ENCODE measurements at places on chromosomes 11 and 22. TPM values are rescaled to one million over a fixed set of nuclear protein-coding genes. Genes with fewer than 3 reads are reported as not detected.

Gene HBB
- 1,146 TPM for total RNA-seq

Gene LRRC74B
- 2.6 TPM for total RNA-seq

Gene ACRV1
- total RNA-seq = not detected

Gene SNRPD3
- 113 TPM for total RNA-seq

Gene MS4A3
- not detected for total RNA-seq

- peaks cover 15% of the 10 kb centered on the region for H3K4me1 ChIP-seq
- no peak overlapping the region for H3K4me3 ChIP-seq
- no peaks in the 10 kb centered on the region for H3K27me3 ChIP-seq
- no peak overlapping the region for H3K27ac ChIP-seq
- H3K36me3 ChIP-seq = peaks cover 49% of the 10 kb centered on the region
- DNase-seq = no peak
Measured at GRCh38 chr11:19935507-19935906, 222.9 kb downstream of the NAV2 start.

DNA sequence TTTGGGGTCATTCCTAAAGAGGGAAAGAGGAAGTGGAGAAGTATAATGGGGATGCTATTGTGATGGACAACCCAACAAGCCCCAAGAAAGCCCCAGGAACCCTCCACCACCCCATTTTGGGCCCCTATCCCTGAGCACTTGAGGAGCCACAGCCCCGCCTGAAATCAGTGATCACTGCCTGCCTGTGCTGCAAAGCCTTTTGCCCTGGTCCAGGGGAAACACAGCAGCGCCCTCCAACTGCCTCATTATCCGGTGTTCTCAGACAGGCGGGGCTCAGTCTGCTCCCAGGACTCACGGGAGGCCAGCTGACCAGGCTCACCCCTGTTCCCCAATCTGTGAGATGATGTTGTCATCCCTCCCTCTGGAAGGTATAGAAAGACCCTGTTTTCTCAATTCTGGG is 44.7 kb upstream of the TTC12 start:
- no peak overlapping the region for H3K27ac ChIP-seq
- peaks cover 2% of the 10 kb centered on the region for H3K36me3 ChIP-seq
- no peaks in the 10 kb centered on the region for H3K4me1 ChIP-seq
- DNase-seq = no peak
- no peak overlapping the region for H3K4me3 ChIP-seq
- H3K27me3 ChIP-seq = no peaks in the 10 kb centered on the region

- no peak for DNase-seq
- H3K36me3 ChIP-seq = no peaks in the 10 kb centered on the region
- H3K4me3 ChIP-seq = no peak overlapping the region
- no peaks in the 10 kb centered on the region for H3K27me3 ChIP-seq
Measured at GRCh38 chr11:21653951-21654421, 538.9 kb upstream of the ANO5 start.

DNA sequence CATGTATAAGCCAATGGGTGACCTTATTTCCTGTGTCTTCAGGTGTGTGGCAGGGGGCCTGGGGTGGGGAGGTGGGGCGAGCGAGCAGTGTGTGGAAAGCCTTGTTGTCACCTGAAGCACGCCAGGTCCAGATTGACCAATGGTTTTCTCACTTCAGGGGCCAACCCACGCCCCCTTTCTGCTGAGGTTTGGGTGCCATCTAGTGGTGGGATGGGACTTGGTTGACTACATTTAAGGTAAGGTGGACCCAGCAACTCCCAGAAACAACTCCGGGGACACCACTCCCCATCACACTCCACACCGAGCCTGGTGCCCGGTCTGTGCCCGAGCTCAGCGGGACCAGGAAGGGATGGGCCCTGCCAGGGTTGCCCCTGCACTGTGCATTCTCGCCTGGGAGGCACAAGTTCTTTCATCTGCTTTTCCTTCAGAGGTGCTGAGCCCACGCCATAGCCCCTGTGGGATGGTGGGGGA is 40.0 kb downstream of the TPCN2 start:
- no peak overlapping the region for H3K4me3 ChIP-seq
- H3K27me3 ChIP-seq = no peaks in the 10 kb centered on the region
- no peak for DNase-seq

GRCh38 chr11:71519546-71519945 is 7.5 kb upstream of the KRTAP5-7 start:
- H3K36me3 ChIP-seq = no peaks in the 10 kb centered on the region
- no peaks in the 10 kb centered on the region for H3K27me3 ChIP-seq
- no peak for DNase-seq
- no peaks in the 10 kb centered on the region for H3K4me1 ChIP-seq

DNA sequence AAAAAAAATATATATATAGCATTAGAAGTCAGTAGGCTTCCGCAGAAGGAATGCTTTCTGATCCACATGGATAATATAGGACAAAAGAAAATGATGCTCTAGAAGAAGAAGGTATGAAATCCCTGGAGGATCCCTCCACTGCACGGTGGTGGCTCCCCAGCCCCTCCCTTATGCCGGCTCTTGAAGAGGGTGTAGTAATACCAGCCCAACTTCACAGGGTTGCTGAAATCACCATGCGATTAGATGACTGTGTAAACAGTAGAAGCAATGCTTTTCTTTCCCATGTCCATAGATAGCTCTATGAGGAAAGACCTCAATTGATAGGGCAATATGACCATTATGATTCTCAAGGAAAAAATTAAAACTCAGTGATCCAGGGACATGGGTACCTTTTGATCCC is 3.2 kb upstream of the ETS1 start:
- no peaks in the 10 kb centered on the region for H3K4me1 ChIP-seq
- H3K27me3 ChIP-seq = no peaks in the 10 kb centered on the region
- H3K27ac ChIP-seq = no peak overlapping the region

- DNase-seq = no peak
- peaks cover 78% of the 10 kb centered on the region for H3K36me3 ChIP-seq
- no peaks in the 10 kb centered on the region for H3K27me3 ChIP-seq
Measured at GRCh38 chr11:60895687-60896086, 10.7 kb downstream of the PRPF19 start.

GRCh38 chr22:17773606-17774205 is 563 bp downstream of the BID start:
- H3K4me3 ChIP-seq = peak overlapping the region; percentile 96
- H3K36me3 ChIP-seq = no peaks in the 10 kb centered on the region

- no peak overlapping the region for H3K27ac ChIP-seq
- no peak overlapping the region for H3K4me3 ChIP-seq
- no peaks in the 10 kb centered on the region for H3K36me3 ChIP-seq
- H3K27me3 ChIP-seq = no peaks in the 10 kb centered on the region
- peaks cover 7% of the 10 kb centered on the region for H3K4me1 ChIP-seq
Measured at GRCh38 chr11:64389851-64390250, 30.9 kb downstream of the RPS6KA4 start.

DNA sequence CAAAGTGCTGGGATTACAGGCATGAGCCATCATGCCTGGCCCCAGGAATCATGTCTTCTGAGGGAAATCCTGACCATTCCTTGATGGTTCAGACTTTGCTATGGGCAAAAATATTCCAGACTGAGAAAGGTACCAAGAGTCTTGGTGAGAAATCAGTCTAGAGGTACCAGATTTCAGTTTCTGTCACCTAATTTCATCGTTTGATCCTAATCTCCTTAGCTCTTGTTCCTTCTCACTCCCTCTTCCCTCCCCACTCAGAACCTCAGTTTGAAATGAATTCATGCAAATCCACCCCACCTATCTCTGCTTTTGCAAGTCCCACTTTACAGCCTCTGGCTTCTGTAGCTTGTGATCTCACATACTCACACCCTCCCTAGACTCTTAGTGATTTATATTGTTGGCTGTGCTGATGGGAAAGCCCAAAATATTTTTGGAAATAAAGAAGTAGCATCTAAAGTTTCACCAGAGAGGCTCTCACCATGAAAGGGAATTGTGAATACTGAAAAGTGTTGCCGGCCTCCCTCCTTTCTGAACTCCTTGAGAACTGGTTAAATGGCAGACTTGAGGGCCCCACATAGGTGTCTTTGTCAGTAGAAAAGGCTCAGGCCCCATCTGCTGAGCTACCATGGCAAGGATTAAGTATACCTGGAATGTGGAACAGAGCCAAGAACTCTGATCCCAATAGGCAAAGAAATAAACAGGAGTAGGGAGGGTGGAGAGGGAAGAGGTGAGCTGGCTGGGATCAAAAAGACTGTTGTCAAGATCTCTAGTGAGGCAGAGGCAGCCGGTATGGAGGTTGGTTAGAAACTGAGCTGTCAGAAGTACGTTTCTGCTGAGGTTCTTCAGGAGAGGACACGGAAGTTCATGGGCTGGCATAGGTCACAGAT is 190.5 kb upstream of the MTMR2 start:
- peaks cover 16% of the 10 kb centered on the region for H3K4me1 ChIP-seq
- H3K36me3 ChIP-seq = no peaks in the 10 kb centered on the region

GRCh38 chr11:40384991-40385390 is 1074.5 kb downstream of the LRRC4C start:
- H3K27me3 ChIP-seq = no peaks in the 10 kb centered on the region
- no peaks in the 10 kb centered on the region for H3K36me3 ChIP-seq
- H3K4me3 ChIP-seq = no peak overlapping the region
- H3K4me1 ChIP-seq = no peaks in the 10 kb centered on the region
- no peak overlapping the region for H3K27ac ChIP-seq

- DNase-seq = no peak
Measured at GRCh38 chr11:75625991-75626888, 42.6 kb downstream of the MAP6 start.

Measured in ascending aorta (tissue), 2 donors.